ENCODE measurements at places on chromosomes 3 and 15.

GRCh38 chr3:45647148-45647619 lies 42.0 kb upstream of the SACM1L start:
- DNase-seq: no peak

DNA sequence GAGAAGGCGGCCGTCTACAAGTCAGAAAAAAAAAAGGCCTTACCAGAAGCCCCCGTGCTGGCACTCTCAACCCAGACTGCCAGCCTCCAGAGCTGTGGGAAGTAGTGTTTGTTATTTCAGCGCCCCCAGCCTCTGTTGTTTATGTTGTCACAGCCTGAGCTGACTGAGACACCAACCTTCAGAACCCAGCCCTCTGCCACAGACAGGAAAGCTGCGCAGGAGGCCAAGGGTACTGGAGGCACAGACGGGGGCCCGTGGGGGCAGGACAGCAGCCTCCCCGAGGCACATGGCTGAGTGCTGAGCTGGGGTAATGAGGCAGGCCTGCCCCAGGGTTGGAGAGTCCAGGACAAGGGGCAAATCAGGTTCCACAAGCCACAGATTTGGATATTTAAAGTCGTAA lies 33.7 kb downstream of the HCN4 start:
- no peak for DNase-seq

DNA sequence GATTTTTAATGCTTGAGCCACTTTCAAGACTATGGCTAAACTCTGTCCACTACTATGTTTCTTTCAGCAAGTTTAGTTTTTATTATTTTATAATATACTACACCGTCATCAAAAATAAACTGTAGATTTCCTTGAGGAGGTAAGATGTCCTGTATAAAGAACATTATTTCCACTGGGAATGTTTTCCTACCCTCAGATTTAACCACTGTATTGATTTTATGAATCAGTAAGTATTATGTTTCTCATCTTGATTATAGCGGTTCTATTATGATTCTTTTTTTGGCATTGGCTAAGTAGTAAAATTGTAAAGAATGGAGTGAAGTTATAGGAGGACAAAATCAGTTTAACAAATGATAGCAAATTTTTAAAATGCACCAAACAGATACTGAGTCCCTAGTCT lies 44.4 kb downstream of the ADAM10 start:
- no peak for DNase-seq

DNA sequence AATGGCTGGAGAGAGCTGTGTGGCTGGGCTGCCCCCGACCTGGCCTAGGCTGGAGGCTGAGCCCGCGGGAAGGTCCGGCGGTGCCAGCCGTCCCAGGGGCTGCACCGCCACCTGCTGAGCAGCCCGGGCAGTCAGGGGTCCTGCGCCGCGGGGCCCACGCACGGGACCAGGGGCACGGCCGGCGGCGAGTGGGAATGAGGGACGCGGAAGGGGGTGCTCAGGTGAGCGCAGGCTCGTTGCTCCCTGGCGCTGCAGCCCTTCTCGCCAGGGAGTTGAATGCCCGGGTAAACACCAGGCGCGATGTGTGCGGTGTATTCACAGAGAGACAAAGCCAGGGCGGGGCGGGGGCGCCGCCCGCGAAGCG lies 666 bp upstream of the SEMA3F start:
- no peak for DNase-seq

- no peak for DNase-seq
These were observed 345.6 kb upstream of the TGFBR2 start for GRCh38 chr3:30260762-30261161.

GRCh38 chr3:119826711-119827608 lies 45.1 kb downstream of the NR1I2 start:
- no peak for DNase-seq

- no peak for DNase-seq
These were observed 53.8 kb upstream of the SPPL2A start for GRCh38 chr15:50819344-50819743.

GRCh38 chr3:113423699-113424098 lies 17.6 kb downstream of the CFAP44 start:
- DNase-seq: no peak

- no peak for DNase-seq
These were observed 135.2 kb upstream of the BCL6 start for GRCh38 chr3:187880441-187880840.

DNA sequence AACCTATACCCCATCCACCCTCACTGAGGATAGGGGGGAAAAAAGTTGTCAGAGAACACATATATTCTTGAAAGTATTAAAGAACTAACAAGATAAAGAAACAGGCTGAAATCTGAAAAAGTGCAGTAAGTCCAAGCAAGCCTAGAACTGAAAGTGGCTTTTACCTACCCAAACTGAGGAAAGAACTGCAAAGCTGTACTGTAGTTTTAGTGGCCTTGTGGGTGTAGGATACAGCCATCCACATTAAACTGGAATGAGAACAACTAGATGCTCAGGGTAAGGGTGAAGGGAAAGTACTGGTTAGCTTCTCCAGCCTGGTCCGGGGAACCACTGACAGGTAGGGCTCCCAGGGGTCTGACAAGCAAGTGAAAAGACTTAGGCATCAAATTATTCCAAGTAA lies 10.1 kb downstream of the UBP1 start:
- no peak for DNase-seq

- DNase-seq: no peak
These were observed 20.2 kb upstream of the ERICH6 start for GRCh38 chr3:150723946-150724345.

- DNase-seq: no peak
These were observed 170.4 kb upstream of the LPP start for GRCh38 chr3:187983484-187984124.

- no peak for DNase-seq
These were observed 52.2 kb downstream of the EXOG start for GRCh38 chr3:38548154-38548931.

DNA sequence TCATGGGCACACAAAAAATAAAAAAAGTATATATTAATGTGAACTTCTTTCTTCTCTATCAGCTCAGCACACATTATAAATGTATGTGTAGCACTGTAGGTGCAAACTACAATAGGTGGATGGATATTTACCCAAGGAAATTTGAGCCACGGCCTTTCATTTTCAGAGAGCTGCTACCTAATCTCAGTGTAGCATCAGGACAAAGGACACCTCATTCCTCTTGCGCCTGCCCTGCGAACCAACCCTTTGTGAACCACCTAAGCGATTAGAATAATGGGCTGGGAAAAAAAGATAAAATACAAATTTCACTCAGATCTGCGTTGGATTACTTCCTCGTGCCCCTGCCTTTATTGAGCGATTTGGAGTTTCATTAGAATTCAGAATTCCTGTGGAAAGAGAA lies 263.2 kb downstream of the NR2F2 start:
- no peak for DNase-seq

- DNase-seq: no peak
These were observed 55.2 kb downstream of the TBL1XR1 start for GRCh38 chr3:177141899-177142646.

DNA sequence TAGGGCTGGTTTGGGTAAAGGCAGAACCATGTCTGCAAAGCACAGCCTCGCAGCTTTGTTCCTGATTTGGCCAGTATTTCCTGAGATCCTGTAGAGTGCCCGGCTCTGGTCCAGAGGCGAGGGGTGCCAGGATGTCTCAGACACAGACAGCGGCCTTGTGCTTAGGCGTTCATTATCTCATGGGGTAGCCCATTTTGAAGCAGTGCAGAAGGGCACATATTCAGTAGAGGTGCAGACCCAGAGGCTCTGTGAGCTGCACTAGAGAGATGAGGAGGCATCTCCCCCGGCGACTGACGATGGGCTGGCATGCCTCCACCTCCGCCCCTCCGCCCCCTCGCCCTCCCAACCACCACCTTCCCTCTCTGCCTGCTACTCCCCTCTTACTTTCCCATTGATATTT lies 170.3 kb downstream of the CHDH start:
- no peak for DNase-seq

- DNase-seq: no peak
These were observed 67.0 kb downstream of the CHAC1 start for GRCh38 chr15:41020311-41020710.
